ENCODE measurements at places on chromosomes 3 and 15.

GRCh38 chr3:23873941-23874340 lies 42.8 kb downstream of the NKIRAS1 start:
- DNase-seq: no peak

- no peak for DNase-seq
These were observed 63.3 kb downstream of the IQSEC1 start for GRCh38 chr3:13009946-13010315.

GRCh38 chr3:71245971-71246880 lies 337.3 kb downstream of the FOXP1 start:
- peak; percentile 28 for DNase-seq

DNA sequence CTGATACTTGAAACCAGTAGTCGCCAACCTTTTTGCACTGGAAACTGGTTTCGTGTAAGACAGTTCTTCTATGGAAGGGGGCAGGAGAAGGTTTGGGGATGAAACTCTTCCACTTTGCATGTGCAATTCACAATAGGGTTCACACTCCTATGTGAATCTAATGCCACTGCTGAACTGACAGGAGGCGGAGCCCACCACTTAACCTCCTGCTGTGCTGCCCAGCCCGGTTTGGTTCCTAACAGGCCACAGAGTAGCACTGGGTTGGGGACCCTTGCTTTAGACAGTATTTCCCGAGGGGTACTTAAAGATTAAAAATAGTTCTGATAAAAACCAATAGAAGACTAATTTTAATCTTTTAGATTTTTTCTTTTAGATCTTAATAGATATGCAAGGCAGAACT lies 11.1 kb downstream of the TFG start:
- no peak for DNase-seq

DNA sequence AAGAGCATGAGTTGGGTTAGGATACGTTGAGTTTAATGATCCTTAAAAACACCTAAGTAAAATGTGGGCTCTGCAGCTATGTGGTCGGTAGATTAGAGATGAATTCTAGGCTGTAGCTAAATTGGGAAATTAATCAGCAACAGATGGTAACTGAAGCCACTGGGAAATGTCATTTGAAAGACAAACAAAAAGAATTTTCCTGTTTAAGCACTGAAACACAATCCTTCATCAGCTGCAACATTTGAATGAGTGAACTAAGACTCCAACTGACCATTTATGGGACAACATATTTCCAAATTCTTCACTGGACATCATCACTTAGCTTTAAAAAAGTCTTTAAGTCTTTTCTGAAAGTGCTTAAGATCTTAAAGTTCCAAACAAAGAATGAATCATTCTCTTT lies 226.9 kb downstream of the ZNF385D start:
- no peak for DNase-seq

DNA sequence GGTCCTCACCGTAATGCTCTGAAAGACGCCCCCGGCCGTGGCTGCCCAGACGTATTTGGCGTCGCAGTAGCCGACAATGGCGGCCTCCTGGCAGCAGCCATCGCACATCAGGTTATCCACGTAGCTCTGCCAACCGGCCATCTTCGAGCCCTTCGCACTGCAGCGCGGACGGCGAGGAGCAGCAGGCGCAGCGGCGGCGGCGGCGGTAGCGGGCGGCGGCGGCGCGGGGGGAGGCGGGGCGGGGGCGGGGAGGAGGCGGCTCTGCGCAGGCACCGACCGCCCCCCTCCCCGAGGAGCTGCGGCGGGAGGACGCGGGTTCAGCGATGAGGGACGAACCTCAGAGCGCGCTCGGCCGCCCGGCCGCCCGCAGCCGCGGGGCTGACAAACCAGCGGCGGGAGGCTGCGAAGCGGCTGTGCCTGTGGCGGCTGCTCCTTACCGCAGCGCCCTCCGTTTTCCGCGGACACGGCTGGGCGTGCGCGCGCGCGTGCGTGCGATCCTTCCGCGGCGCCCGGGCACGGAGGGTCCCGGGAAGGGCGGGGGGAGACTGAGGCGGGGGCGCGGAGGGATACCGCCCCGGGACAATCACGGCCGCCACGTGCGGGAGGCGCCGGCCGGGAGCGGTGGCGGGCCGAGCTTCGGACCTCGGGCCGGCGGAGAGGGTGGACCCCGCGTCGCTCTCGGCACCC lies at the start of gene PFN2:
TSS of gene PFN2 (minus strand) at position 180 of the 687 bp plus-strand sequence. CDS start at position 141, 39 bp downstream.
- peak; percentile 93 for DNase-seq

DNA sequence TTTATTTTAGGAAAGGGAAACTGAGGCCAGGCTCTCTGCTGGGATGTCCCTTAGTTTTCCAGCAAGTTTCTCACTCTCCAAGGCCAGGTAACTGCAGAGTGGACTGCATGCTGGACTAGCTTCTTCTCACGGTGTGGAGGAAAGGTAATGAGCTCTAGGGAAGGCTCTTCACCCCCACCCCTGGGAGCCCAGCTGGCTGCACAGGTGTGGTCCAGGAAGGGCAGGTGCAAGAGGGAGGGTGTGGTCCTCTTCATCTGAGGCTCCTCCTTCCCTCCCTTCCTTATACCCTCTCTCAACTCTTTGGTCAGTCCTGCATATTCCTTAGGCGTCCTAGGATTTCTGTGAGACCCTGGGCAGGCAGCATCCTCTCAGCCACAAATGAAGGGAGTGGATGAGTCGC lies 33.9 kb downstream of the RNU5B-1 start:
- DNase-seq: no peak

DNA sequence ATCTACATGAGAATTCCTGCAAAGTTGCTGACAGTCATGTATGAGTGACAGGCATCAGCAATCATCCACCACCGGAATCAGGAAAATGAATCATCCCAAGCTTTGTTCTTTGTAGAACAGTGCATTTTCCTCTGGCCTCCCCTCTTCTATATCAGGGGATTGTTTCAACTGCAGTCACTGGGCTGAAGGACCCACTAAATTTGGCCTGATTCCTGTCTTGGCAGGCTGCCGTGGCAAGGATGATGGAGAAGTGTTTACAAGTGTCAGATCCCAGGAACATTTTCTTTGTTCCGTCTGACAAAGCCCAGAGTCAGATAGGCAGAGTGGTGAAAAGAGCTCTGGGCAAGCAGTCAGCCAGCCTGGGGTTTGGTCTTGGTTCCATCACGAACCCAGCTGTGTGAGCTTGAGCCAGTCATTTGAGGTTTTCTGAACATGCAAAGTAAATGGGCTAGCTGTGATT lies 175.1 kb upstream of the TSC22D2 start:
- no peak for DNase-seq

GRCh38 chr15:27486683-27487647 lies 516.0 kb downstream of the GABRG3 start:
- DNase-seq: no peak

- DNase-seq: peak; percentile 16
These were observed 13.3 kb downstream of the CHST13 start for GRCh38 chr3:126537116-126537729.

- DNase-seq: no peak
These were observed 41.6 kb downstream of the WNT5A start for GRCh38 chr3:55445551-55445950.

- no peak for DNase-seq
These were observed 4.1 kb downstream of the FHIT start for GRCh38 chr3:61247191-61247590.

- DNase-seq: no peak
These were observed 360.9 kb upstream of the CBLB start for GRCh38 chr3:106229495-106230278.

DNA sequence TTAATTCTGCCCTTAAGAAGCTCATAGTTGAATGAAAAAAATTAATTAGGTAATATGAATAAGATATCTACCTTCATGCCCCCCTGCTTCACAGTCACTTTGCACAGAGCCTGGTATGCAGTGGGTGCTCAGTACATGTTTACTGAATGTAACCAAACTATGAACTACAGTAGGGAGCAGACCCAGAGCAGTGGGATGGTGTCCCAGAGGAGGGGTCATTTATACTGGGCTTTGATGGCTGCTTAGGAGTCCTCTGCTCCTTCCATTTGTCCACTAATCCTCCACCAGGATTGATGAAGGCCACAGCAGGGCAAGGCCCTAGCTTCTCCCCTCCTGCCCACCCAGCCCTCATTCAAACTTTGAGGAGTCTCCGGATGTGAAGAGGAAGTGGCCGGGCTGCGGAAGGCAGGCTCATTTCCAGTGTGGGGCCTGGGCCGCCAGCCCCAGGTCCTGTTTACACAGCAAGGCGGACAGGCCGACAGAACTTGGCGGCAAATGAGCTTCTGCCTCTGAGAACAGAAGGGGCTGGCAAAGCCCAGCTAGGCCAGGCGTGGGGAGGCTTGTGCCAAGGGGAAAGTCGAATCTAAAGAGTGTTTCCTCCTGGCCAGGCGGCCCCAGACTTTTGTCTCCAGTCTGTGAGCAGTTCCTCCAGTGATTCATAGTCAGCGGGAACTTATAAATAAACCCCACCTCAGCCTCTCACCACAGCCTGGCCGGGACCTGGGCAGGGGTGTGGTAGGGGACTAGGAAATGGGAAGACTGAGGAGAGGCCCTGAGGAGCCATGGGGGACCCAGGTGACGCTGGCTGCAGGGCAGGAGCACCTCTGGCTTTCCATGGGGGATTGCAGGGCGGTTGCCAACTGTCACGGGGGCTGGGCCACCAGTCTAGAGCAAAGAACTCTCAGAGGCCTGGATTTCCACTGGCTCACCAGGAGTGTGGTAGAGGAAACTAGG lies 51.6 kb upstream of the LCTL start:
- DNase-seq: peak; percentile 74

DNA sequence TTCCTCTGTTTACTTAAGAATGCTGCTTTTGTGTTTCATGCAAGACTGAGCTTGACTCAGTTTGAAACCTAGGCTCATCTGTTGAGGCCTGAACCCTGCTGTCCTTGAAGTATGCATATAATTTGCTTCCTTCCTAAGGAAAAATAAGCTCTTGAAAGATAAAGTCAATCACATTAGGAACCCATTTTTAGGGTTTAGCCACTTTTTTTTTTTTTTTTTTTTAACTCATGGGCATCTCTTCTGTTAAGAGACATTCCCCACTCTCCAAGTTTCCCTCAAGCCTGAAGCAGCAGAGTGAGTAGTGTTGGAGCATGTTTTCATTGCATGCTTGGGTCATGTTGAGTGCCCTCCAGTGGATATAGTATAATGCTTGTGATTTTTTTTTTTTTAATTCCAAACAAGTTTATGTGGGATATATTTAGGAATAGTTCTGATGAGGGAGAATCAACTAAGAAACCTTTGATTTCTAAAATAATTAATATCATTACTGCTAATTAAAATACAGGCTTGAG lies 3.6 kb downstream of the CTNNB1 start:
- peak; percentile 38 for DNase-seq

DNA sequence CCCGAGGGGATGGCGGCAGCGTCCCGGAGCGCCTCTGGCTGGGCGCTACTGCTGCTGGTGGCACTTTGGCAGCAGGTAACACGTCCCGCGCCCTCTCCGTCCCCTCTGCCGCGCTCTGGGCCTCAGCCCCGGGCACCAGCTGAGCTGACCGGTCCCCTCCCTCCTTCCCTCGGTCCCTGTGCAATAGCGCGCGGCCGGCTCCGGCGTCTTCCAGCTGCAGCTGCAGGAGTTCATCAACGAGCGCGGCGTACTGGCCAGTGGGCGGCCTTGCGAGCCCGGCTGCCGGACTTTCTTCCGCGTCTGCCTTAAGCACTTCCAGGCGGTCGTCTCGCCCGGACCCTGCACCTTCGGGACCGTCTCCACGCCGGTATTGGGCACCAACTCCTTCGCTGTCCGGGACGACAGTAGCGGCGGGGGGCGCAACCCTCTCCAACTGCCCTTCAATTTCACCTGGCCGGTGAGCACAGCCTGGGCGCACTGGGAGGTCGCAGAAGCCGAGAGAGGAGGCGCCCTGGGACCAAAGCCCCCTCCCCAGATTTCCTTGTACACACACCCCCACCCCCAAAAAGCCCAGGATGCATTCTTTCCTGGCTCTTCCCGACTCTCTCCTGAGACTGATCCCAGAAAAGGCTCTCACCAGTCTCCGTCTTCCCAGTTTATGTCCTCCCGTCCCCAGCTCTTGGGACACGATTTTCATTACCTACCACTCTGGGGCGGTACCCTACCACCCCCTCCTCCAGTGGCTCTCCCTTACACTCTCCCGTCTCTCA lies 705 bp downstream of the DLL4 start:
- DNase-seq: peak; percentile 62

GRCh38 chr15:39682366-39682765 lies 100.3 kb downstream of the FSIP1 start:
- no peak for DNase-seq

DNA sequence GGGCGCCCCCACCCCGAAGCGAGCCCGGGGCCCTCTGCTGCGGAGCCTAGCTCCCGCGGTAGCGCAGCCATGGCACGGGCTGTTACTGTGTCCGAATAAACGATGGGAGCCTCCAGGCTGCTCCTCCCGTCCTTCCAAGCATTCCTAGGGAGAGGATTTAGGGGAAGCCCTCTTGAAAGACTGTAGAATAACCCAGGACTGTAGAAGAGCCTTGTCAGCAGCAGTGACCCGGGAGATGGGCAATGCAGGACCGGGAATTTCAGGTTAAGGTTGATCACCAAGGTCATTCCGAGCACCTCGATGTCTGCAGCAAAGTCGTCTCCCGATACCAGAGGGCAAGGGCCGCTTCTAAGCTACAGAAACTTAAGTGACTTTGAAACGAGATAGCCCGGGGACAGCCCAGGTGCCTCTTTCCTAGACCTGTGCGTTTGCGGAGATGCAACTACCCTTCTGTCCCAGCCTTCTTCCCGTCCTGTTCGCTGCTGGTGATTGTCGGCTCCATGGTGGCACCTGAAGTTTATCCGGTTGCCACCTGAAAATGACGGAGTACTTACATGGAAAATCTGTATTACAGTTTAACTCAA lies 753 bp upstream of the MYO5A start:
- DNase-seq: no peak

Data from upper lobe of left lung (tissue), 6 donors.